Urothelium cell line (cell line): ENCODE measurements at places on chromosomes 1 and 21.

DNA sequence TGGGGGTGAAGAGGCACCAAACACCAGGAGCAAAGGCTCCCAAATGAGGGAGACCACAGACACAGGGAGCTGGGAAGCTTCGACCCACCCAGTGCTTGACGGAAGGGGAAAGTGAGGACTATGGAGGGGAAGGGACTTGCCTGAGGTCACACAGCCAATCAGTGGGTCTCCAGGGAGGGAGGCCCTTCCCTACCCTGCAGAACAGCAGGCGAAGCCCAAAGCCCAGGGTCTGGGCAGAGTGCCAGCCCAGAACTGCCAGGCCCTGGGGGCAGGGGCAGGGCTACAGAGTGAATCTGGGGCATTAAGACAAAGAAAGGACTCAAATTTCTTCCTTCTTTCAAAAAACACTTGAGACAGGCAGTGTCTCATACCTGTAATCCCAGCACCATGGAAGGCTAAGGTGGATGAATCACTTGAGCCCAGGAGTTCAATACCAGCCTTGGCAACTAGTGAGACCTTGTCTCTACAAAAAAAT is 45.5 kb upstream of the ECE1 start:
- no peak for DNase-seq

DNA sequence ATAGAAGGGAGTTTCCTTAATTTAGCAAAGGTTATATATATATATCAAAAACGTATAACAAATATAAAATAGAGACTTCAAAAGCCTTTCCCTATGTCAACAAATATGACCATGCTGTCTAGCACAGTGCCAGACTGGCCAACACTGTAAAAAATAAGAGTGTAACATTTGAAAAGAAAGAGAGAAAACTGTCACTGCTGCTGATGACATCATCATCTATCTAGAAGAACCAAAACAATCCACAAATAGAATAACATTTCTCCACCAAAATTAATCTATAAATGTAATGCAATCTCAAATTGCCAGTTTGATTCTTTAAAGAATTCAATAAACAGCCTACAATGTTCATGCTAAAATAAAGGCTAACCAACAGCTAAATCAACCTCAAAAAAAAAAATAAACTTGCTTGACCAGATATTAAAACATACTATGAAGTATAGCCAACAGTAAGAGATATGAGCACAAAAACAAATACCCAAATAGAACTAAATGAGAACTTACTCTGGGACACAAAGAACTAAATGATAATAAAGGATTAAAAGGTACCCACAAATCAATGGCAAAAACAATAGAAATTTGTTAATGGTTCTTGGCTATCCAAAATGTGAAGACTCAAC is 50.2 kb downstream of the ENAH start:
- DNase-seq = no peak

DNA sequence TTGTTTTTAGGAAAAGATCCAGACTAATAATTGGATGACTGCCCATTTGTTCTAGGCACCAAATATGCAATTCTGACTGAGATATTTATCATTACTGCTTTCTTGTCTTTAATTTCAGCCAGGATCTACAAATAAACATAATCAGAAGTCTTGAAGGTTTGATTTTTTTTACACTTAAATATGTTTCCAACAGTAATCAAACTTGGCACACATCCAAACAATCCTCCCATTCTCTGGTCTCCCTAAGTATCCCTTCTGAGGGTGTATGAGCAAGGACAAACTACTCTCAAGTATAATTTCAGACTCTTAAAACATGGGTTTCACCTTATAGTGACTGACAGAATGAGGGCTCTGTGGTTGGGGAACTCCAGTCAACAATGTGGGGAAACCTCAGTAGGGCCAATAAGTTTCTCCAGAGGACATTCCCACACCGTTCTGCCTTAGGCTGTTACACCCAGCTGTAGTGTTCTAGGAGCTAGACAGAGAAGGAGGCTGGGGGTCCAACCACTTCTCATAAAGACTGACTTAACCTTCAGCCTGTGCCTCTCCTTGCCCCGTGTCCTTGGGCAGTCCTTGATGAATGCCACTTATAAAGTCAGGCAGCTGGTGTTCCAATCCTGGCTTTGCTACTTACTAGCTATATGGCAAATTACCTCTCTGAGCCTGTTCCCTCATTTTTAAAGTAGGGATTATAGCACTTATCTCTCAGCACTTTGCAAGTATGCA is 1.5 kb upstream of the PALMD start:
- DNase-seq = no peak

GRCh38 chr21:33479679-33480480 is at the start of gene TMEM50B:
TMEM50B (minus strand) TSS chr21:33479974; CDS start chr21:33468885, 11,089 bp downstream.
- peak; percentile 98 for DNase-seq

- DNase-seq = no peak
Observed at GRCh38 chr21:44583089-44583799, 2.8 kb upstream of the KRTAP10-5 start.

- peak; percentile 97 for DNase-seq
Observed at GRCh38 chr1:231240883-231241735, at the start of gene GNPAT. GNPAT (plus strand) TSS chr1:231241212; CDS start chr1:231241379, 167 bp downstream.

DNA sequence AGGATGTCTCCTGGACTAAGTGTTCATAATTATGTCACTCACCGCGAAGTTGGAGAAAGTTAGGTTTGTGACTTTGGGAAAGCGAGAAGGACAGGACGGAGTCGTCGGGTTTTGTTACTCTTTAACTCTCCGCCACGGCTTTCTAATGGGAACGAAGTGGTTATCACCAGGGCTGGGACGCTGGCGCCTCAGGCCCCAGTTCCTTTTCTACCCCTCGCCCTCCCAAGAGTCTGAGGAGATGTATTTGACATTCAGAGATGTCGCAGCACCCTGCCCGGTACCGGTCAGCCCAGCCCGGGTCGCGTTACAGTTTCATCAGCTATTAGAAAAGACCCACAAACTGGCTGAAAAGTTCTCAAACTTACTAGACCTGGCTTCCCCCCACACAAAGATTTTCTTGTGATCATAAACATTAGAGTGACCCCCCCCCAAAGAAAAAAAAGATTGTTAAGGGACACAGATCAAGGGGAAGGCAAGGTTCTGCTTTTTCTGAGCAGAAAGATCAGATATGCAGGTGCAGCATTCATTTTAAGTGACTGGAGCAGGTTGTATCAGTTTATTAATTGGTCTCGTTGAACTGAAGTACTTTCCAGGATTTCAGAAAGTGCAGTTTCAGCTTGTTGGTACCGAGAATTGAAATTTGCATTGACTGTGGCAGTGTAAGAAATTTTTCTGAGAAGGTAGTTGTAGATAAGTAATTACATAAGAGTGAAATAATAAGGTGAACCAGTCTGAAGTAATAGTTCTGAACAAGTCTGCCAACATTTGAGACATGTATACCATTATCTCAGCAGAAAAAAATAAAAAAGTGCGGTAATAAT is 859 bp upstream of the ZBTB18 start:
- no peak for DNase-seq

- DNase-seq = no peak
Observed at GRCh38 chr1:231553320-231553719, 24.9 kb downstream of the TSNAX start.

- no peak for DNase-seq
Observed at GRCh38 chr1:21823980-21824702, 12.1 kb downstream of the LDLRAD2 start.

- DNase-seq = no peak
Observed at GRCh38 chr1:65011983-65012382, 45.6 kb upstream of the JAK1 start.

DNA sequence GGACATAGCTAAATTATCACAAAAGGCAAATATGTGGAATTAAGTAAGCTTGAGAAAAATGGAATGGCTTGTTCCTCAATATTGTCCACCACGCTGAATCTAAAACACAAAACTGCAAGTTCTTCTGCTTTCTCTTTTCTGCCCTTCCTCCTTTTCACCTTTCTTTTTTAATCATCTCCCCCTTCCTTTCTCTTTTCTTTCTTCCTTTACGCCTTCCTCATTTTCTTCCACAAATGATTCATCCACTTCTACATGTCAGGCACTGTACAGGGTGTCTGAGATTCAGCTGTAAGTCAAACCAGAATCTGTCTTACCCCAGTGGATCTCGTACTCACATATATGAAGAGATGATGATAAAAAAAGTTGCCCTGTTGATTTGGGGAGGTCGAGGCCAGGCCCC is 1182.5 kb downstream of the MRPL39 start:
- DNase-seq = no peak

- DNase-seq = peak; percentile 49
Observed at GRCh38 chr21:28615276-28615675, 377.4 kb downstream of the LTN1 start.

- no peak for DNase-seq
Observed at GRCh38 chr21:43025636-43026180, 49.9 kb downstream of the CBS start.

GRCh38 chr1:25744636-25745425 is 55.2 kb upstream of the SELENON start:
- DNase-seq = no peak

DNA sequence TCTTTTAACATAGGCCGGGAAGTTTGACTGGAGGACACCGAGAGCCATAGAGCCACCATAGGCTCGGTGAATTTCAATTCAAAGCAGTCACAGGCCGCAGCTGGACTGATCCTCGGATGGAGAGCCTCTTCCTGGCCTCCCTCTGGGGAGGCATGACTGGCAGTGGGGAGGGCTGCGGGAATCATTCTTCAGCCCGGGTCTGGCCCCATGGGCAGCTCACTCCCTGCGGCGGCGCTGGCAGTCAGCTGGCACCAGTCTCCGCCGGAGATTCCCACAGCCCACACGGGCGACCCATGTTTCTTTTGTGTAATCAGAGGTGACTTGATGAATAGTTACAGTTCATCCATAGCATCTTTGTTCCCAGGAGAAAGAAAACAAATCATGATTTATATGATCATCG is 10.6 kb downstream of the ESPN start:
- DNase-seq = no peak

DNA sequence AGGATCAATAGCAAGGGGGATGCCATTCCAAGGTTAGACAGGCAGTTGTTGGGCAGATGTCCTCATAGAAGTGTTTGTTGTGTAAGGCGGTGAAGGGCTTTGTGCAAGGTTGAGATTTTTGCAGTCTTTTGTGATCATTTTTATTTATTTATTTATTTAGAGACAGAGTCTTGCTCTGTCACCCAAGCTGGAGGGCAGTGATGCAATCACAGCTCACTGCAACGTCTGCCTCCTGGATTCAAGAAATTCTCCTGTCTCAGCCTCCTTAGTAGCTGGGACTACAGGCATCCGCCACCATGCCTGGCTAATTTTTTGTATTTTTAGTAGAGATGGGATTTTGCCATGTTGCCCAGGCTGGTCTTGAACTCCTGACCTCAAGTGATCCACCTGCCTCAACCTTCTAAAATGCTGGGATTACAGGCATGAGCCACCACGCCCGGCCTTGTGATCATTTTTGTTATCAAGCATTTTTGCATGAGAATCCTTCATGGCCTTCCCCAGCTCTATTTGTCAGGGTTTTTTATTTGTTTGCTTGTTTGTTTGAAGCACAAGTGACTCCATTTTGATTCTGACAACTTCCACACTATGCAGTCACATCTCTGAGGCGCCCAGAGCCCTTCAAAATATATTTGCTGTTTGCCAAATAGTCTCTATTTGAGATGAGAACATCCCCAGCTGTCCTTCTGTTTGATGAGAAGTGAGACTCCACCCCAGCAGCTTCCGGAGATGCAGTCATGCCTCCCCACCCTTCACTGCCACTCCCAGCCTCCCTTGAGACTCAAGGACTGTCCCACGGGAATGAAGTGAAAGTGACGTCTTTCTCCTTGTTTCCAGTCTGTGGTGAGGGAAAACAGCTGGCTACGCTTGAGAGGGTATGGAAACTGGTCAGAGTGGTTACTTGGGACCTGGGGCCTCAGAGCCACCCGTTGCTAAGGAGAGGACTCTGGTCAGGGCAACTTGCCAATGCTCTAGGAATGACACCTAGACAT is 38.0 kb downstream of the TMEM50B start:
- DNase-seq = peak; percentile 51

DNA sequence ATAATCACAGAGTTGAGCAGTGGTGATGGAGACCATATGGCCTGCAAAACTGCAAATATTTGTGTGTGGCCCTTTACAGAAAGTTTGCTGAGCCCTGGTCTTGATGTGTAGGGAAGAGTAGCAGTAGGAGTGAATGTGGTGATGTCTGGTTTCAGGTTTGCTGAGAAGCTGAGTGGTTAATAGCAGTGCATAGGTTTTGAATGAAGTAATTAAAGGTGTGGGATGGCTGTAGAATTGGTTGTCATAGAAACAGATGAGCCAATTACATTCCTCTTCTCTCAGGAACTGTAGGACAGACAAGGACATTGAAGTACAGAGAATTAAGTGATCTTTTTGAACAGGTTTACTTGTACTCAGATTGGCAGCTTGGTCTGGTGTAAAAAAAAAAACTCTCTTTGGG is 37.4 kb downstream of the PRDM2 start:
- no peak for DNase-seq

GRCh38 chr1:179298952-179299351 is 5.4 kb downstream of the SOAT1 start:
- DNase-seq = no peak

GRCh38 chr1:200556002-200556401 is 64.5 kb downstream of the KIF14 start:
- DNase-seq = no peak

GRCh38 chr21:25963181-25963580 is 207.4 kb downstream of the APP start:
- peak; percentile 30 for DNase-seq

DNA sequence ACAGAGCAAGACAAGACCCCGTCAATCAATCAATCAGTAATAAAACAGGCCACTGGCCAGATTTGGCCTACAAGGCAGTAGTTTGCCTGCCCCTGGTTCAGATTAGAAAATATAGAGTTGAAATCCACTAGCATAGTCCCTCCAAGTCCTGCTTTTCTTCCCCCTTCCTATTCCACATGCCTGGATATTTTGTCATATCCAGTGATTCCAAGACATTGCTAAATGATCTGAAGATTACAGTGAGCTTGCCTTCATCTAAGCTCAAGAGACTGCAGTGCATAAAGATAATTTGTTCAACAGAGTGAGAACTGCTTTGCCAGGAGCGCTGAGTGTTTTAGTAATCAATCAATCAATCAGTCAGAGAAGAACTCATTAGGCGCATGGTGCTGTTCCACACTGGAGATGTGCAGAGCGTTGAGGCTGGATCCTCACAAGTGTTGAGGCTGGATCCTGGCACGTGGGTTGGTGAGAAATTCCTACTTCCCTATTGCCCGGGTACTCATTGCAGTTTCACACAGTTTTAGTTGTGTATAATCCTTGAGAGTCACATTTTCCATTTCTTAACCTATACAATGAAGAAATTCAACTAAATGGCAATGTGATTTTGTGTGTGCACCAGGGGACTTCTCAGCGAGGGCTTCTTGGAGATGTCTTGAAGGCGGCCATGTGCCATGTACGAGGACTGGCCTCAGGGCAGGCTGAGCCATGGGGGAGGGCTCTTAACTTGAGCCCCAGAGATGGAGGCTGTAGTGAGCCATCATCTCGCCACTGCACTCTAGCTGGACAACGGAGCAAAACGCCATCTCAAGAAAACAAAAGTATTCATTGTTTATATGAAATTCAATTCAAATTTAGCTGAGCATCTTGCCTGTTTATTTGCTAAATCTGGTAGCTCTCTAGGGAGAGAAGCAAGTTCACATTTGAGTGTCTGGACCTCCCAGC is 76.3 kb downstream of the TOMM20 start:
- no peak for DNase-seq
